Activated T-cell treated with anti-CD3 and anti-CD28 coated beads for 1 hour (primary cell): ENCODE measurements at places on chromosomes 2 and 18.

- no peak for DNase-seq
Observed at GRCh38 chr18:79517341-79517740, 121.6 kb downstream of the NFATC1 start.

GRCh38 chr2:128625963-128626759 is 307.5 kb upstream of the HS6ST1 start:
- no peak for DNase-seq

DNA sequence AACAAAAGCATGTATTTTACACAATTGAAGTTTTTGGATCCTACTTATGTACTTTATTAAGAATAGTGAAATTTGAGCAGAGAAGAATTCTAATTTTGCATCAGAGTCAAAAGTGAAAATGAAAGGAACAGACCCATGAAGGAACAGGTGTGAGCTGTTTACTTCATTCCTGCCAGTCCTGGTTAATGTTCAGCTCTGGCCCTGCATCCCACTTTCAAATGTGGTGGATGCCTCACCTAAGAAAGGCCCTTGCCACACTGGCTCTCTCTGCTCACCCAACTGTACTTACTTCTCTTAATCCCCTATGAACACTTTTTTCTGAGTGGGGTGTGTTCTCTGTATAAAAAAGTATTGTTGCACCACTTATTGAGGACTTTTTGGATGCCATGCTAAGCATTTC is 22.2 kb downstream of the FAM110C start:
- DNase-seq: no peak

DNA sequence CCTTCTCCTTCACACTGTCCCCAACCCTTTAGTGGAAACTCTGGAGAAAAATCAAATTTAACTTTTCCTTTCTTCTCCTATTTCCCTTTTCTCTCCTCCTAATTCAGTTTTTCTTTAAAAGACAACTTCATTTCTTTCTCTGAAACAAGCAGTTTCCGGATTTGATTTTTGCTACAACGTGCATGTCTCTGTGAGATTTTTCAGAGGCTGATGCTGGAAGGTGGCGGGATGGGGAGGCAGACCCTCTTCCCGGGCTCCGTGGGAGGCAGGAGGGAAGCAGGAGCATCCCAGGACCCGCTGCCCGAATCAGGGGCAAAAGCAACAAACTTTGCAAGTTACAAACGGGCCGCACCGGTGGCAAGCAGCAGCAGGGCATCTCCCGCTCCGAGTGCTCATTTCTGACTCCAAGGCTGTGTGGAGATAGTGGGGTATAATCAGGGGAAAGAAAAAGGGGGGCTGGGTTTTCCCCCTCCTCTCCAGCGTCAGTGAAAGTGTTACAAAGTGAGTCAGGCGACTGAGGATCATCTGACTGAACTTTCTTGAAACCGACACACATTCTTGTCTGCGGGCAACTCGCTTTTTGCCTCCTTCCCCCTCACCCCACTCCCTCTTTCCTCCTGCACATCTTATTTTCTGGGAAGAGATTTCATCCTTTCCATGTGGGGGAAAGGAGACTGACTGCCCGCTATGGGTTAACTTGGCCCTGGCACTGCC is 6.4 kb downstream of the ZEB2 start:
- no peak for DNase-seq

DNA sequence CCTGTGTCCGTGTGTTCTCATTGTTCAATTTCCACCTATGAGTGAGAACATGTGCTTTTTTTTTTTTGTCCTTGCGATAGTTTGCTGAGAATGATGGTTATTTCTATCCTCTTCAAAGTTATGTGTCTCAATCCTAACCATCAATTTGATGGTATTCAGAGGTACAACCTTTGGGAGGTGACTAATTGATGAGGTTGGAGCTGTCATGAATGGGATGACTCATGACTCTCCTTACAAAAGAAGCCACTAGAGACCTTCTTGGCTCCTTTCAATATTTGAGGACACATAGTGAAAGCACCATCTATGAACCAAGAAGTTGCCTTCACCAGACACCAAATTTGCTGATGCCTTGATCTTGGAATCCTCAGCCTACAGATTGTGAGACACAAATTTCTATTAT is 677.1 kb upstream of the DDX18 start:
- DNase-seq: no peak
